ENCODE measurements at places on chromosomes 13 and 19.

GRCh38 chr19:29667387-29667783 lies 2.1 kb downstream of the PLEKHF1 start:
- no peak for DNase-seq

GRCh38 chr19:48419158-48419920 lies 25.9 kb downstream of the GRIN2D start:
- DNase-seq = no peak

DNA sequence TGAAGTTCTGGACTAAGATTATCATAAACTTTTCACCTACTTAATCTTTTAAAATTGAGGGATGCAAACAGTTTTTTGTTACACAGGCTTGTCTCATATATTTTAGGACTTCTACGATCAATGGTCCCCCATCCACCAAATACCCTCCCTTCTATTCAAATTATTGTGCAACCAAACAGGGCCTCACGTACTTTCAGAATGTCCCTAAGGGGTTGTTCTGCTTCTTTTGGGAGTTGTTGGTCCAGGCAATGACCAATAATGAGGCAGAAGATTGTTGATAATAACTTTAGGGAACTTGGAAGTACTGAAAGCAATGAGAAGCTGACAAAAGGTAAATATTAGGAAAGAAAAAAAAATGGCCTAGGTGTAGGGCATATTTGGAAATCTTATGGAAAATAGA lies 2.9 kb downstream of the DNAJC15 start:
- no peak for DNase-seq

DNA sequence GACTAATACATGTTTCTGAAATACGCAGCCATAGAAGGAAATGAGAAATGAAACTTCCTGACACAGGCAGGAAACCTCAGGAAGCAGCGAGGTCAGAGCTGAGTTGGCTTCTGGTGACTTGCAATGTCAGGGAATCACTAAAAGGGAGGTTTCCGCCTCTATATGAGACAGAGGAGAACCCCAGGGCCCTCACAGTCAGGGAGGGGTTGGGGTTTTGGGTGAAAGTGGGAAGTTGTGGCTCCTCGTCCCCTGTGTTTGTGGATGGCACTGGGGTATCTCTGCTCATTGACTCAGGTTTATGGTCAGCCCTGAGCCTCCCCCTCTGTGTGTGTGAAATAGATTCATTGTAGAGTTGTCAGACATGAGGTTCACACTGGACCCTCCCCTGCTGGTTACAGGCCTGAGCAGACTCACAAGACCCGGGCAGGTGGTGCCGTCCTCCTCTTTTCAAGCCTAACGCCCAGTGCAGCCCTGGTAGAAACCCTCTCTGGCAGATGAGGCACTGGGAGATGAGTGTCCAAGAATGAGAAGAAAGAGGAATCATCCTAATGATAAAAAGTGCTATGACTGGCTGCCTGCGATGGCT lies 5.5 kb upstream of the LILRA6 start:
- no peak for DNase-seq

- DNase-seq = no peak
Observed at GRCh38 chr13:112066624-112067004, 335 bp upstream of the SOX1 start.

DNA sequence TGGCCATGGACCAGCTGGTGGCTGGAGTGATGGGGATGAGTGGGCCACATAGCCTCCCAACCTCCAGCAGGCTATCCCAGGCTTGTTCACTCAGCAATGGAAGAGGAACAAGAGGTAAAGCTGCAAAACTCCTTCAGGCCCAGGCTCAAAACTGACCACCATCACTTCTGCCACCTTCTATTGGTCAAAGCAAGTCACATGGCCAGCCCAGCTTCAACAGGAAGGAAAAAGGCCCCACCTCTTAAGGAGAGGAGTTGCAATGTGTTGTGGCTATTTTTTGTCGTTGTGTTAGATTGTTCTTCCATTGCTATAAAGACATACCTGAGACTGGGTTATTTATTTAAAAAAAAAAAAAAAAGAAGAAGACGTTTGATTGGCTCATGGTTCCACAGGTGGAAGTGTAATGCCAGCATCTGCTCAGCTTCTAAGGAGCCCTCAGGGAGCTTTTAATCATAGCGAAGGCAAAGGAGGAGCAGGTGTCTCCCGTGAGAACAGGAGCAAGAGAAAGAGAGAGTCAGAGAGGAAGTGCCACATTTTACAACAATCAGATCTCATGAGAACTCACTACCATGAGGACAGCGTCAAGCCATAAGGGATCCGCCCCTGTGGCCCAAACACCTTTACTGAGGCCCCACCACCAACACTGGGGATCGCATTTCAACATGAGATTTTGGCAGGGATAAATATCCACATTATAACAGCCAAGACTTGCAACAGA lies 5.4 kb downstream of the IGSF23 start:
- DNase-seq = no peak

DNA sequence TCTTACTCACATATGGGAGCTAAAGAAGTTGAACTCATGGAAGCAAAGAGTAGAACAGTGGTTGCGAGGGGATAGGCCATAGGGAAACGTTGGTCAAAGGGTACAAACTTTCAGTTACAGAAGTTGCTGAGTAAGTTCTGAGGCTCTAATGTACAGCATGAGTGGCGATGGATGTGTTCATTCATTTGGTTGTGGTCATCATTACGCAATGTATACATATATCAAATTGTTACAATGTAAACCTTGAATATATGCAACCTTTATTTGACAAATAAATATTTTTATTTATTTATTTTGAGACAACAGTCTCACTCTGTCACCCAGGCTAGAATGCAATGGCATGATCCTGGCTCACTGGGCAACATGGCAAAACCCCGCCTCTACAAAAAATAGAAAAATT lies 38.7 kb downstream of the ZIC5 start:
- no peak for DNase-seq

DNA sequence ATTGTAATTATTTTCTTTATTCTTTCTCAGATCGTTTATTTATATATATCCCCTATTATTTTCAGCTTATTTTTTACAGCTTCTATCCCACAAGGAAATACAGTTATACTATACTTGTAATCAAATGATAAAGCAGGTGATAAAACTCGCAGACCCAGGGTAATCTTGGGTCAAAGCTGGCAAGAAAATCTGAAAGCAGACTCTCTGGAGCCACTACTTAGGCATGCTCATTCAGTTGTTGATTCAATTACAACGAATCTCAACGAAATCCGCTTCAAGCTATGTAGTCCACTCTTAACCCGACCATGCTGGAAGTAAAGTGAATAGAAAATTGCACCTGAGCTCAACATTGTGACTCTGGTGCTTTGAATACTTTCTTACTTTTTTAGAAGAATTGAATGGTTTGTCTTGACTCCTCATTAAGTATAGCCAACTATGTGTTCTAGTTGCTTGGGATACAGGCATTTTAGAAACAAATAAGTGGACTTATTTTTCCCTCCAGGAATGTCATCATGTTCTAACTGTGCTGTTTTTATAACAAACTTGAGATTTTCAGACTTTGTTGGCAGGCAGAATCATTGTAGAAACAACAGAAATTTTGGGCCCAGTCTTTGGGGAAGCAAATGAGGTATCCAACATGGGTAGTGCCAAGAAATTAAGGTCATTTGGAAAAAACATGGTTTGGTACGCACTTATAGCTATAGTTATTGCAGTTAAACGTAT lies 21.4 kb downstream of the ESD start:
- no peak for DNase-seq

DNA sequence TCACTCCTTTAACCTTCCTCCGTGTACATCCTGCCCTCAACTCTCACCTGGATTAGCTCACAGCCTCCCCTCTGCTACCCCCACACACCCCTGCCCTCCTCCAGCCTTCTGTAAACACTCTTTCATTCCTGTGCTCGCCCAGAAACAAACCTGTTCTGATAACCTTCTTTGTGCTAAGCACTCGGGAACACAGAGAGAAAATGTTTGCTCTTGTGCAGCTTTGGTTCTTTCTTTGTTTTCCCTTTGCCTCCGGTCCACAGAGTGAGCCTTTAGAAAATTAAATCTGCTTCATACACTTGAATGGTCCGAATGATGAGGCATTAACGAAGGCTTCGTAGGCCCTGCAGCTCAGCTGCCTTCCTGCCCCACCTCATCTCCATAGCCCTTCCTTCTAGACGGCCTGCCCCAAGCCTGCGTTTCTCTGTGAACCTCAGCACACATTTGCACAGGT lies 6.6 kb upstream of the ZDHHC20 start:
- DNase-seq = no peak
